Fibroblast of lung (primary cell): ENCODE measurements at places on chromosomes 11 and 22.

DNA sequence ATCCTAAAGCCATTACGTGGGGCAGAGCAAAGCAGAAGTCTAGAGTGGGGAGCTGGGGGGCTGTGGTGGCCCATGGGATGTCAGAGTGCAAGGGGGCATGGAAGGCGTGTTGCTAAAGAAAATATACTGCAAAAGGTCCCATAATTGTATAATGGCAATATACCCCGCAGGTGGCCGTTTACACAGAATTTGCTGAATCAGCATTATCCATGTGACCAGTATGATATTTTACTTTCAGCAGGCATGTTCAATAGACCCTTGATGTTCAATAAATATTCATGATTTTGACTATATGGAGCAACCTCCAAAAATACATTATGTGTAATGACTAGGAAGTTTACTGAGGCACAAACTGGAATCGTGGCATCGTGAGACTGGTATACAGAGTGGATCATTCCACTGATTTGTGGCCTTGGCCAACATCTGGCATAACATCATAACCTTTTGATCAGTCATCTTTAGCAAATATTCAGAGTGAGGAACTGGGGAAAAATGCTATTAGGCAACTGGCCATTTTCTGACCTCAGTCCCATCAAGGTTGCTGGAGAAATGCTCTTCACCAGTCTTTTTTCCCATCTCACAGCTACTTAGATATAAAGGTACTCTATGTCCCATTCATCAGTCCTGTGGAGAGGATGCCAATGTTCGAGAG lies 29.3 kb upstream of the PPP2R1B start:
- DNase-seq = peak; percentile 36

GRCh38 chr11:64869571-64870175 lies 8.7 kb downstream of the EHD1 start:
- no peak for DNase-seq

DNA sequence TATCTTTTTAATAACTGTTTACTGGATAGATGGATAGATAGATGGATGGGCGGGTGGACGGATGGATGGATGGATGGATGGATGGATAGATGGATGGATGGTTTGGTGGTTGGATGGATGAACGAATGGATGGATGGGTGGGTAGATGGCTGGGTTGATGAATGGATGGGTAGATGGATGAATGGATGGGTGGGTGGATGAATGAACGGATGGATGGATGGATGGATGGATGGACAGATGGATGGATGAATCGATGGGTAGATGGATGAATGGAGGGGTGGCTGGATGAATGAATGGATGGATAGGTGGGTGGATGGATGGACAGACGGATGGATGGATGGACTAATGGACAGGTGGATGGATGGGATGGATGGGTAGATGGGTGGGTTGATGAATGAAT lies 13.8 kb upstream of the SLC22A12 start:
- DNase-seq = no peak

DNA sequence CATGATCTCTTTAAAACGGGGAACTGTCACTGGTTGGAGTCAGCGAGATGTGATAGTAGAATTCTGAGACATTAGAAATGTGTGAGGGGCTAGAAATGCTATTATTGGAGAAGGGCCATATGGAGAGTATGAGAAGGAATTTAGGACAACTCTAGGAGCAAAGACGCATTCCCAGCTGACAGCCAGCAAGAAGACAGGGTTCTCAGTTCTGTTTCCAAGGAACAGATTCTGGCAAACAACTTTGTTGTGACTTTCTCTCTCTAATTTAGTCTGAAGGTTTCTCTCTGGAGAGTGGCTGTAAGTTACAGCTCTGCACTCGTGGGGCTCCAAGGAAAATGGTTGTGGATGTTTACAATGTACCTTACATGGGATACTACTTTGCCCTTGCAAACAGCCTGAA lies 876.3 kb downstream of the FAM181B start:
- no peak for DNase-seq

GRCh38 chr11:110200241-110200640 lies 96.2 kb downstream of the RDX start:
- DNase-seq = peak; percentile 83

DNA sequence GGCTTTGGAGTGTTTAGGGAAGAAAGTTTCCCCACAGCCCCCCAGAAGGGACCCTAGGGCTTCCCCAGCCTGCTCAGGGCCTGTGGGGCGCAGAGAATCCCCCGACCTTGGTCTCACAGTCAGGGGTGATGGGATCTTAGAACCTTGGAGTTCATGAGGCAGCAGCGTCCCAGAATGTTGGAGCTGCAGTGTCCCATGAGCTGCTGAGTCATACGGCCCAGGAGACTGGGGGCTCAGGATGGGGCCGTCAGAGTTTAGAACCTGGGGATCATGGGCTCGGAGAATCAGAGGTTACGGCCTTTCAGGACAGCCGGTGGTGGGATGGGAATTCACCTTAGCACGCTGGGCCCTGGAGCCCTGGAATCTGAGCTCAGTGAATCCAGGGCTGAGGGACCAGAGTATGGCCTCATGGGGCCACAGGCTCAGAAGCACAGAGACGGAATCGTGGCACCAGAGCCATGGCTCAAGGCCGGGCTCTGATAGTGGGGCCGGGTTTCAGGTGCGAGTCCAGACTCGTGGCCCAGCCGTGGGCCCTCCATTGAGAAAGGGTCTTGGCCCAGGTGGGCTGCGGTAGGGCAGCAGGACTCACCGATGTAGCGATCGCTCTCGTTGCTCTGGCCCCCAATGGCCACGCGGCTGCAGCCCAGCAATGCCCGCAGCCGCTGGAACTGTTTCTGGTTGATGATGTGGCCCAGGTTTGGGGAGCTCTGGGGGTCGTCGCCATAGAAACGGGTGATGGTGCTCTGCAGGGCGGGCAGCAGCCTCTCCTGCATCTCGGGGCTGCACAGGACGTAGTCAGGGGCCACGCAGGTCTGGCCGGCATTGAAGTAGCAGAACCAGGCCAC lies 9.5 kb downstream of the ALDH3B2 start:
- no peak for DNase-seq

GRCh38 chr11:16981651-16982194 lies 32.5 kb downstream of the PLEKHA7 start:
- DNase-seq = peak; percentile 85

GRCh38 chr11:26191193-26191592 lies 140.7 kb upstream of the ANO3 start:
- DNase-seq = no peak
